ENCODE measurements at places on chromosomes 6 and 20.

GRCh38 chr6:96302991-96303390, 218.6 kb upstream of the UFL1 start:
- no peak for DNase-seq

DNA sequence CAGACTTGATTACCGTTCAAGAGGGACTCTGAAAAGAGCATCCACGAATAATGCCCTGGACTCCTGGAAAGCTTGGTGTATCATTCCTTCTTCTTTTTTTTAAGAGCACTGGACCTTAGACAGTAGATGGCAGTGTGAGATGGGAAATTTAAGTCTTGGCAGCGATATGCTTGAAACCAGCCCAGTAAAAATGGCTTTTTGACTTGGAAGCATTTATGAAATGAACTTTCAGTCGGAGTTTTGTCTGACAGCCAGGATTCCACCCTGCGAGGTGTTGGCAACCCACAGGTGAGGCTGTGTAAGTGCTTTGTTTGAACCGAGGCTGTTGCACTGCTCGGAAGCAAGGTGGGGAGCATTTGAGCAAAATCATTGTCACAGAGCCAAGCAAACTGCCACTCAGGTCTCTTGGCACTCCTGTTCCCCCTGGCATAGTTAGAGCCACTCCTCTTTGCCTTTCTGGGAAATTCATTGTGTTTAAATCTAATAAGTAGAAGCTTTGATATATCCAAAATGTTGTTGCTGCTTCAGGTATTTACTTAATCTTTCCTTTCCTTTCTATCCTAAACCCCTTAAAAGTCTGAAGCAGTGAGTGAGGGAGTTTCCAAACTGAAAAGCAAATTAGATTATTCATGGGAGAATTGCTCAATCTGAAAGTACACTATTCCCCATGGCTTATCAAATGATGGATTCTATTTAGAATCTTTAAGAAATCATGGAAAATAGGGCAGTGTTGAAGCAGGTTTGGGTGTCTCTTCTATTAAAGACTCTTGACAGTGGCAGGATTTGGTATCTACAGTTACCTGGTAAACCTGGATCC, 272.8 kb upstream of the SLC35B3 start:
- peak; percentile 42 for DNase-seq

DNA sequence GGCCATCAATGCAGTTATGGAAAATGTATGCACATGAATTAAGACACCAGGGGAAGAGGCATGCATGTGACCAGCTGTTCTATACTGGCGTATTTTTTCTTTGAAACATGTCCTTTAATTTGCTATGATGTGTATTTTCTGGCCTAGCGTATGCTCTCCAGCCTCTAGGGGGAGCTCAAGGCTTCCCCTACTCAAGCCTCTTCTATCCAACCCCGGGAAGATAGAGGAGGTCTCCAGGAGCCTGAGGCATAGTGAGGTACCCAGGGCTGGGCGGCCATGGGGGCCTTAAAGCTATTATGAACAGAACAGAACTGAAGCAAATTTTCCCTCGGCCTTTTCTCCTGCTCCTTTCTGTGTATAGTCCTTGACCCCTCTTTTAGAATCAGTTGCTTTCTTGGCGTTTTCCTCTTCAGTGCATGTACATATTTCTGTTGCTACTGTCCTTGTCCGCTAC, 528.9 kb downstream of the MAFB start:
- DNase-seq: peak; percentile 75

GRCh38 chr6:126027601-126028000, 41.3 kb downstream of the TRMT11 start:
- DNase-seq: peak; percentile 20

DNA sequence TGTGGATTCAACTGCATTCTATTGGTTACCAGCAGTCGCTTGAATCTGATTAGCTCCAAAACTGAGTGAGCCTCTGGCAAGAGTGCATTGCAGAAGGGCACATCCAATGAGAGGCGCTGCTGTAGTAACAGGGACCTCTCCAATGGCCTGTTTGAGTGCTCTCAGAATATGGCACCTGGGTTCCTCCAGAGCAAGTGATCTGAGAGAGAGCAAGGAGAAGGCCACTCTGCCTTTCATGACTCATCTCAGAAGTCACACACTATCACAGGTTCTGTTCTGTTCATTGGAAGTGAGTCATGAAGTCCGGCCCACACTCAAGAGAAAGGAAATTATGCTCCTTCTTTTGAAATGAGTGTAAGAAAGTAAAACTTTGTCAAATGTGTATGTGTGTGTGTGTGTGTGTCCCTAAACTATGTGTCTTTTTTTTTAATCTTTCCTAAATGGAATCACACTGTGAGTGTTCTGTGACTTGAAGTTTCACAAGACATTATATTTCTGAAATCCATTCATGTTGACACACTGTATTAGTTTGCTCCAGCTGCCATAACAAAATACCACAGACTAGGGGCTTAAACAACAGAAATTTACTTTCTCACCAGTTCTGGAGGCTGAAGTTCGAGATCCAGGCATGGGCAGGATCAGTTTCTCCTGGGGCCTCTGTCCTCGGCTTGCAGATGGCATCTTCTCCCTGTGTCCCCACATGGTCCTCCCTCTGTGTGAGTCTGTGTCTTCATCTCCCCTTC, 138.3 kb upstream of the CDYL start:
- DNase-seq: peak; percentile 84

DNA sequence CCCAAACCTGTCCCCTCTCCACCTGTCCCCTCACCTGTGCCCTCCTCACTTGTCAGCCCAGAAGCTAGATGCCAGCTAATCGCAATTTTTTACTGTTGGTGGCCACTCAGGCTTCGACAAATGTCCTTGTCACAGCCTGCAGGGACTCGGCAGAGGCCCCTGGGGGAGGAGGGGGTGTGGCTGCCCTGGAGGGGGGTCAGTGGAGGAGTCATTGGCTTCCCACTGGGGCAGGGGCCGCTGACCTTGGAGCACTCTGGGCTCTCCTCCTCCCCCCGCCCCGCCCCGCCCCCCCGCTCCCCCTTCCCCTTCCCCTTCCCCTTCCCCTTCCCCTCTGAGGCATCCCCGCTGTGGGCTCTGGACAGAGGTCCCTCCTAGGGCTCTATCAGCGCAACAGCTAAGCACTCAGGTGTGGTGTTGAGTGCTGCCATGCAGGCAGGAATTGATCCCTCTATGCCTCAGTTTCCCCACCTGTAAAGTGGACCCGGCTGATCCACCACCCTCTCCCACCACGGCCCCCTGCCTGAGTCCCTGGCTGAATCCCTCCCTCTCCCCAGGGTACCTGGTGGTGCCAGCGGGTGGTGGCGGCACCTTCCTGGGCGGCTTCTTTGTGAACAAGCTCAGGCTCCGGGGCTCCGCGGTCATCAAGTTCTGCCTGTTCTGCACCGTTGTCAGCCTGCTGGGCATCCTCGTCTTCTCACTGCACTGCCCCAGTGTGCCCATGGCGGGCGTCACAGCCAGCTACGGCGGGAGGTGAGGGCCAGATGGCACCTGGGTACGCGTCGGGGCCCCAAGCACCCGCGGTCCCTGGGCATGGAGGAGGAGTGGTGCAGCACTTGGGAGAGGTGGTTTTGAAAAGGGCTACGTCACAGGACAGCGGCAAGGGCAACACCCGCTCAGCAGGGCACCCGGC, 23.8 kb downstream of the SLCO4A1 start:
- no peak for DNase-seq

DNA sequence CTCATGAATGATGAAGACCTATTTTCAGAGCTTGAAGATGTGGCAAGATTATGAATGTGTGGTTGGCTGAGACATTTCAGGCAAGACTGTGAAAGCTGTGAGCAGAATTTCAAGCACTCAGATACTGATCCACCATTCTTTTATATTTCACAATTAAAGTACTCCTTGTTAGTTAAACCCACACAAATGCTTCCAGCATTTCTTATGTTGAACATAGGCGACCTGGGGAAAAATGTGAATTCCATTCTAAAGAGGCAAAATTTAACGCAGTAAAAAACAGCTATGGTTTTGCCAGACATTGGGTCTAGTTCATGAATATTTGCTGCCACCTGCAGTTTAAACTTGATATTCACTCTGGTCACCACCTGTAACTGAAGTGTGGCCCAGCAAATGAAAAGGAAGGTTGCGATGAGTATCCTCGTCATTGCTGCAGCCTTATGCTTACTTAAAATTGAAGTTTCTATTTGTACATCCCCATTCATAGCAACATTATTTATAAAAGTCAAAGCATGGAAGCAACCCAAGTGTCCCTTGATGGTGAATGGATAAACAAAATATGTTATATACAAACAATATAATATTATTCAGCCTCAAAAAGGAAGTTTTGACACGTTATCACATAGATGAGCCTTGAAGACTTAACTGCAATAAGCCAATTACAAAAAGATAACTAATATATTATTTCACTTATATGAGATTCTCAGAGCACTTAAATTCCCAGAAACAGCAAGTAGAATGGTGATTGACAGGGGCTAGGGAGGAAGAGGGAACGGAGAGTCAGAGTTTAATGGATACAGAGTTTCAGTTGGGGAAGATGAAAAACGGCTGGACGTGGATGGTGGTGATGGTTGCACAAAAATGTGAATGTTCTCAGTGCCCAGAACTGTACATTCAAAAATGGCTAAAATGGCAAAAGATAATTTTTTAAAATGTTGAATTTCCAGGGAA, 32.4 kb upstream of the FAM184A start:
- DNase-seq: peak; percentile 58

- DNase-seq: no peak
These were observed 90.8 kb downstream of the FRK start for GRCh38 chr6:115969930-115970273.

Measured in HT1080 (cell line).